ENCODE measurements at places on chromosomes 5 and 9.

DNA sequence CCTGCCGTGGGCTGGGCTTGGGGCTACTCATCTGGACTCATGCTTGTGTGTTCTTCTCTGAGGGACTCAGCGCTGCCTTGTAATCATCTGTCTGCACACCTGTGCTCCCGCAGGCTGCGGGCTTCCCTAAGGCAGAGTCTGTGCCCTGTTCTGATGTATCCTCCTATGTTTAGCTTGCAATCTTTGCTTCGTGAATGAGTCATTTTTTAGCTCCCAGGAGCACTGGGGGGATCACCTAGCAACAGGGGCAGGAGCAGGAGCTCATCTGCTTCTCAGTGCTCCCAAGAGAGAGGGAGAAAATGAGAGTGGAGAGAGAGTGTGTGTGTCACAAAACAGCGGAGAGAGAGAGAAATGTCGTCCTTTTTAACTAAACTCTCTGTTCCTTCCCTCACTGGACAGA, 202.4 kb upstream of the ZNF618 start:
- peak; percentile 39 for DNase-seq

GRCh38 chr9:114805670-114806525, at the start of gene TNFSF15:
TSS of gene TNFSF15 (minus strand) at chr9:114806039. CDS start at chr9:114806012, 27 bp downstream.
- DNase-seq, result peak; percentile 21

DNA sequence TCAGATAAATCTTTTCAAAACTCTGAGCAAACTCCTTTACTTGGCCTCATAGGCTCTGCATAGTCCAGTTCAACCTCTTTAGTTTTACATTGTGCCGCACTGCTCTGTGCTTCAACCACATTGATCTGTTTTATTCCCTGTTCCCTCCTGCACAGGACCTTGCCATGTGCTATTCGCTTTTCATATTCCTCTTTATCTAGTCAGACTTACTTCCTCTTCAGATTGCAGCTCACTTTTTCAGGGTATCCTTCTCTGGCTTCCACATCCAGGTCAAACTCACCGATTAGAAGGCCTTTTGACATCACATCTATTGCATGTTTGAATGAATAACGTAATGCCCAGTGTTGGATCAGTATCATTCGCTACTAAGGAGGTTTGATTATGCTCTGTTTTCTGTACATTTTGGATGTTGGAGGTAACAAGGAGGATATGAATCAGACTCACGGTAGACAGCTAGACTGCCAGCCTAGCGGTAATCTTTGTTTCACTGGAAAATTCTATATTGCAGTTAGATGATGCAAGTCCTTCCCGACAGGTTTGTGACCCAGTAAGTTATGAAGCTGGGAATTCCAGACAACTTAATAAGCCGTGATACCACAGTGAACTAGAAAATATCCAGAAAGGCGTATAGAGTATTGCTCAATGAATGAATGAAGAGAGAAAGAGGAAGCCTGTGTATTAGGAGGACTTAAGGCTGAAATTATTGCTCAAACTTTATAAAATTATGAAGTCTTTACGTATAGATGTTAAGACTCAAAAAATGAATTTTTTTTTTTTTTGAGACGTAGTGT, 65.7 kb downstream of the IQGAP2 start:
- DNase-seq, result no peak

DNA sequence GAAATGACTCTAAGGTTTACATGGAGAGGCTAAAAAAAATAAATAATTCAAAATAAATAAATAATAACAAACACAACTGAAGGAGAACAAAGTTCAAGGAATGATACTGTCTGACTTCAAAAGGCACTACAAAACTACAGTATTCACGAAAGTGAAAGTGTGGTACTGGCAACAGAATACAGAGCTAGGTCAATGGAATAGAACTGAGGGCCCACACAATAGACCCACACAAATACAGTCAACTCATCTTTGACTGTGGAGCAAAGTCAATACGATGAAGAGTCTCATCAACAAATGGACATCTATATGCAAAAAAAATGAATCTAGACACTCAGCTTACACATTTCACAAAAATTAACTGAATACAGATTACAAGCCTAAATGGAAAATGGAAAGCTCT, 75.3 kb downstream of the FBXW11 start:
- no peak for DNase-seq

DNA sequence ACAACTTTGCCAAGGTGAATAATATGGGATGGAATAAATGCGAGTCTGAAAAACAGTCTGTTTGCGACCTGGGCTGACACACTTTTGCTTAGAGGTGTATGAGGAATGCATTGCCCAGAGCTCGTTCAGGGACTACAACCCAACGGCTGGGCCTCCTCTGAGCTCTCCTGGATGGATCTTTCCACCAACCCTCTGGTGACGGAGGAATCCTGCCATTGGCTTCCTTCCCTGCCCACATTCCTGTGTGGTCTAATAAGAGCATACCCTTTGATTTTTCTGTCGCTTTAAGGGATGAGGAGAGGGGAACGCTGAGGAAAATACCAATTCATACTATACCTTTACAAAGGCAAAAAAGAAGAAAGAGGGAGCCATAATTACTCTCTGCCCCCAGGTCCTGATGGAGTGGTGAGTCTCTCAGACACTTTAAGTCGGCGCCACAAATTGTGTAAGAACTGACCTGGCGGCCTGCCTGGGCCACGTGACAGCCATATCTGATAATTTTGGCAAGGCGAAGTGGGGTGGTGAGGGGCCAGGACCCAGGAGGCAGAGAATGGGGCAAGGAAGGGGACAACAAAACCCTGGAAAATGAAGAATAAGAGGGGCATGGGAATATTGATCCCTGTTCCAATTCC, 265.2 kb upstream of the MSX2 start:
- DNase-seq, result peak; percentile 36

DNA sequence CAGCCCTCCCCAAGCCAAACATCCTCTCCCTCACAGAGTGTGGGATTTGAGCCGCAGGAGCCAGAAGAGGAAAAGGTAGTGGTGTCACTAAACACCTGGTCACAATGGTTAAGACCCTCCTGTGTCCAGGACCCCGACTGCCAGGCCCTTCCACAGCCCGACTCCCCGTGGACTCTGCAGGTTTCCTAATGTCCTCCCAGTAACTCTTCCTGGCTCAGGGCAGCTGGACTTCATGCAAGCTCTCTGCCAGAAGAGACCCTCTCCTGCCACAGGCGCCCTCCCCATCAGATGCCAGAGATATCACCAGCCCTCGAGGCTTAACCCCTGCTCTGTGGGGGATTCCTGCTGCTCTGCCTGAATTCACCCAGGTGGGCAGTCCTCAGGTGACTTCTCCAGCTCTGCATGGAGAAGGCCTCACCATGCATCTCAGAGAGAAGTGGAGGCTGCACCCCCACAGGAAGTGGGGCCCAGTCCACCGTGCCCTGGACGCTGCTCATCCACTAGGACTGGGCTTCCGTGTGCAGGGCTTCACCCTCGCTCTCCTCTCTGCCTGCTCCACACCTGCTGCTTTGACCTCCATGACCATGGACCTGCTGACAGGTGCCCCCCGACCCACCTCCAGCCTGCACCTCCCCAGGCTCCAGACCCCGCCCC, 111.2 kb downstream of the ADAMTS2 start:
- DNase-seq, result no peak

- DNase-seq, result no peak
These were observed 27.9 kb downstream of the SKIC3 start for GRCh38 chr5:95526871-95527270.

- DNase-seq, result no peak
These were observed 6.6 kb downstream of the C9orf153 start for GRCh38 chr9:86252870-86253269.

GRCh38 chr9:134554373-134555093, 87.1 kb upstream of the COL5A1 start:
- DNase-seq, result no peak

GRCh38 chr9:33129886-33130881, 37.0 kb downstream of the B4GALT1 start:
- peak; percentile 40 for DNase-seq

DNA sequence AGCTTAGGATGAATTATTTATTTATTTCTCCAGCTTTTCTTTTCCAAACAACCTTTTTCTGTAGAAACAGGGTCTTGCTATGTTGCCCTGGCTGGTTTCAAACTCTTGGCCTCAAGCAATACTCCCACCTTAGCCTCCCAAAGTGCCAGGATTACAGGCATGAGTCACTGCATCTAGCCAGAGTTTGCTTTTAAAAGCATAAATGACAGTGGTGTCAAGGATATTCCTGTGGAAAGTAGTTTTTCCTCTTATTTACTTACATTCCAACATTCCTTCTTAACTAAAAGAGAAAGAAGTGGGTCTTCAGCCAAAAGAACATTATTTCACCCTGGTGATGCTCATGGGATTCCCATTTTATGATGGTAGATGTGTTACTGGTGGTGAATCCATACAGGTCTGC, 62.4 kb downstream of the GRIA1 start:
- no peak for DNase-seq

- DNase-seq, result no peak
These were observed 39.9 kb upstream of the UNC5A start for GRCh38 chr5:176770431-176770830.

- DNase-seq, result no peak
These were observed 68.9 kb downstream of the FBXO38 start for GRCh38 chr5:148452499-148453193.
